Cortex of kidney (tissue), 1 donor: ENCODE measurements at places on chromosomes 16 and 17.

GRCh38 chr16:11328172-11329070, 16.8 kb upstream of the RMI2 start:
- DNase-seq = no peak

GRCh38 chr16:74877706-74878105, 103.1 kb upstream of the FA2H start:
- no peak for DNase-seq

DNA sequence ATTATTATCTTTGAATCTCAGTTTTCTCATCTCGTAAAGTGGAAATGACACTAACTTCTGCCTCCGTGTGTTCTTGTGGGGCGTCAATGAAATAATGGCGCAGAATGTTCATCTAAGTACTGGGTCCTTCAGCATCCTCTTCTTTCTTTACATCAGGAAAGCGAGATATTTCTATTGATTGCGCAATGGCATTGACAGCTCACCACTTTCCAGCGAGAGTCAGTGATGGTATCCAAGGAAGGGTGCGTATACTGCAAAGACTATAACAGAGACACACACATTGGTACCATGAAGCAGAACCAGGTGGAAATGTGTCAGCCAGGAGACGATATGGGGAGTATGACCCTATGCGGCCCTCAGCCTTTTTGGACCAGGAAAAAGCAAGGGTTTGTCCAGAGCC, 162.1 kb downstream of the SHISA9 start:
- DNase-seq = no peak

- no peak for DNase-seq
These were observed 2.0 kb upstream of the THUMPD1 start for GRCh38 chr16:20743591-20743990.

GRCh38 chr17:80701730-80702129, 157.1 kb downstream of the RPTOR start:
- no peak for DNase-seq

DNA sequence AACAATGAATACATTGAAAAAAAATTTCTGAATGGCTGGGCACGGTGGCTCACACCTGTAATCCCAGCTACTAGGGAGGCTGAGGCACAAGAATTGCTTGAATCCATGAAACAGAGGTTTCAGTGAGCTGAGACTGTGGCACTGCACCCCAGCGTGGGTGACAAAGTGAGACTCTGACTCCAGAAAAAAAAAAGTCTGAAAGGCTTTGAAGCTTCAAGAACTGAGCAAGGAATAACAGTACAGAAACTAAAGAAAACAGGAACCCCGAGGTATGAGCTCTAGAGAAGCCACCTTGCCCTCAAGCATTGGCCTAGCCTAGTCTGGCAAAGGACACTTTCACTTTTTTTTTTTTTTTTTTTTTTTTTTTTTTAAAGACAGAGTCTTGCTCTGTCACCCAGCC, 45.0 kb downstream of the TEX2 start:
- no peak for DNase-seq

GRCh38 chr16:30535777-30536190, 1.1 kb upstream of the ZNF747 start:
- no peak for DNase-seq

GRCh38 chr17:42608305-42609181, 631 bp downstream of the RETREG3 start:
- no peak for DNase-seq

DNA sequence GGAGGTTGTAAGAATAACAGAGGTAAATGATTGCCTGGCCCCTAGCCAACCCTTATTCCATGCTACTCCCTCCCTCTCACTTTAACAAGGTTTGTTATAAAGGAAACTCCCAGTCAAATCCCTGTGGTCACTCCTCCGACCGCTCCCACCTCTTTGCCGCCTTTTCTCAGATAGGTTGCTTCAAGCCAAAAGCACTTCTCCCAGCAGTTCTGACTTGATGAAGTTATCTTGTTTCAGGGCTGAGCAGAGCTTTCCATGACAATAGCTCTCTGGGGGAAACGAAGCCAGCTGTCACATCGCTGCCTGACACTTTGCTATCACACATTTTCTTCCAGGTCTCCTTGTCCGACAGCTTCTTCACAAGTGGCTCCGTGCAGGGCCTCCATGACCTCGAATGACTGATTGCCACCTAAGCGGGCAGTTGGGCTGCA, 278.6 kb downstream of the HAPSTR1 start:
- no peak for DNase-seq

- no peak for DNase-seq
These were observed 542 bp downstream of the ZNF764 start for GRCh38 chr16:30557707-30557956.

GRCh38 chr17:77879226-77879895, 79.1 kb upstream of the TNRC6C start:
- no peak for DNase-seq

GRCh38 chr17:45768000-45768399, 16.1 kb upstream of the CRHR1 start:
- no peak for DNase-seq

DNA sequence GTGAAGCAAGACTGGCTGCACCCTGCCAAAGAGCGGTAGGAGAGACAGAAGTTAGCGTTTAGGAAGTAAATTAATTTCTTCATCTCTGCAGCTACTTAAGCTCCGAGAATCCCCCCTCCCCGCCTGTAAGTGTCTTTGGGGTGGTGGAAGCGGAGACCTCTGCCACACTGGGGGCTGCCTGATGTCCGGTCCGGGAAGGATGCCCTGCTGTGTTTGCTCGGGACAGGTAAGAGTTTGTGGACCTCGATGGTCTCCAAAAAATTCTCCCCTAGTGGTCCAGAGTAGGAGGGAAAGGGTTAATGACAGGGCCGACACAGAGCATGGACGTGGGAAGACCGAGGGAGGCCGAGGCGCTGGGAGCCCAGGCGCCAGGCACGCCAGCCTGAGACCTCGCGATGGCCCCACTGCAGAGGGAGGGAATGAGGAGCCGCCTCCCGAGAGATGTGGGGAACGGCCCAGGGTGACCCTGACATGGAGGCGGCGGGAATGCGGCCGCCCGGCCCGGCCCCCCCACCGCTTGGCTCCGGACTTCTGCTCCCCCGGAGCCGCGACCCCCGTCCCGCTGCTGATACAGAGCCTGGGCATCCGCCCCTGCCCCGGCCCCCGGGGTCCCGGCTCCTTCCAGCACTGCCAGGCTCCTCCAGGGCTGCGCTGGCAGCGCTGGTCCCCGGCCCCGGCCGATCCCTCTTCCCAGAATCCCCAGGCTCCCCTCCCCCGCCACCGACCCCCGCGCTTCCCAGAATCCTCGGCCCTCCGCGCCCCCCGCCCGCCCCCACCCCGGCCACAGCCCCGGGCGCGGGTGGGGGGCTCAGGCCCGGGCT, 680 bp downstream of the ZNF629 start:
- DNase-seq = no peak

DNA sequence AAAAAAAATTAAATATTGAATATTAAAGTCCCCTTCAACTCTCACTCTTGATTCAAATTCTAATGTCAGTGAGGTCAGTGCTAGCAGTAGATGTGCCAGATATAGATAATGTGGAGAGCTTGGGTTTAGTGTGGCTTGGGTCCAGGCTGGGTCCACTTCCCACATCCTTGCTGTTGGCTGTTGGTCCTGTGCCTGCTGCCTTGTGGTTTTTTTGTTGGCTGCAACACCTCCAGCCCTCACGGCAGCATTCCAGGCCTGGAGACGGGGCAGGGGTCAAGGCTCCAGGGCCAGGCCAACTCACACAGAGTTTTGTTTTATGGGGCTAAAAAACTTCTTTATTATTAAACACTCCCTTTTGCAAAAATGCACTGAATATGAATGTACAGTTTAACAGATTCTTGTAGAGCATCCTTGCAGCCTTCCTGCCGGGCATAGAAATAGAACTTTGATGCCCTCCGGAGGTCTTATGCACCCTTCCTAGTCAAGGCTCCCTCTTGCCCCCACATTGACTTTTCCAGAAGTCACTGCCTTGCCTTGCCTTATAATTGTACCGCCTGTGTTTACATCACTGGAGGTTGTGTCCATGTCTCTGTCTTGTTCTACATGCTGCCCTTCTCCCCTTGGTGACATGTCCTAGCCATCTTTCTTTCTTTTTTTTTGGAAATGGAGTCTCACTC, 25.5 kb upstream of the MYO15B start:
- no peak for DNase-seq

- no peak for DNase-seq
These were observed 120.6 kb downstream of the IRF8 start for GRCh38 chr16:86019446-86020047.

DNA sequence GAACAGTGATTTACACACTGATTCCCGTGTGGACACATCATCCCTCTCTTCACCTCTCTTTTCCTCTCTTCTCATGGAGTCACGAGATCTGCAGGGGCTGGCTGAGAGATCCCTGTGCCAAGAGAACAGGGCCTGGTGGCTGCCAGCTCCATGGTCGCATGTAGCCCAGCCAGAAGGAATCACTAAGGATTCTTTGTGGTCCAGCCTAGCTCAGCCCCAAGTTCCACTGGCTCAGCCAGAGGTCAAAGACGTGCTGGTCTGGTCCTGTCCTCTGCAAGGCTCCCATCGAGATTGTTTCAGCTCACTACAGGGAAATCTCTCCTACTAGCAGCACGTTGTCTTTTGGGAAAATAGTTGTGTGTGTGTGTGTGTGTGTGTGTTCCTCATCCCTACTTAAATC, 66.4 kb downstream of the NDEL1 start:
- DNase-seq = no peak
